ENCODE measurements at places on chromosomes 5 and 9.

- no peak for DNase-seq
Observed at GRCh38 chr9:107836300-107836699, 346.7 kb upstream of the KLF4 start.

- DNase-seq, result no peak
Observed at GRCh38 chr9:79708541-79708940, 136.8 kb downstream of the TLE4 start.

- DNase-seq, result no peak
Observed at GRCh38 chr9:16611001-16611400, 259.5 kb downstream of the BNC2 start.

DNA sequence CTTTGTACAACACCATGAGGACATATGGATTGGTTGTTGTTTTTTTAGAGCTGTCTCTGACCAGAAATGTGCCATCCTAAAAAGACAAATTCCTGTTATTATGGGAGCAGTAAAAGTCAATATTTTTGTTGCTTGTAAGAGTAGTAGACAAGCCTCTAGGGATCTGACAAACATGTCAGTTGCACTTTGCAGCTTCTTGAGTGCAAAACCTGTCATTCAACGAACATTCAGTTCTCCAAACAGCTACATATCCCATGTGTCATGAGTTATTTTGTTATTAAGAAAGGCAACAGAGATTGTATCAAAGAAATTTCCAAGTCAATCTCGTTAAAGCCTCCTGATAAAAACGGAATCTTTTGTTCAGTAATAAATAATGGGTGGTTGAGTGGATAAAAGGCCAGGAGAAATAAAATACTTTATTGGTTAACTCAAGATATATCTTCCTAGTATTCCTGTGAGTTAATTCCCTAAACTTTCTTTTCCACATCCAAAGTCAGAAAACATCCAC lies 18.1 kb downstream of the C5orf58 start:
- DNase-seq, result no peak

- no peak for DNase-seq
Observed at GRCh38 chr5:53191548-53192165, 82.1 kb upstream of the MOCS2 start.

DNA sequence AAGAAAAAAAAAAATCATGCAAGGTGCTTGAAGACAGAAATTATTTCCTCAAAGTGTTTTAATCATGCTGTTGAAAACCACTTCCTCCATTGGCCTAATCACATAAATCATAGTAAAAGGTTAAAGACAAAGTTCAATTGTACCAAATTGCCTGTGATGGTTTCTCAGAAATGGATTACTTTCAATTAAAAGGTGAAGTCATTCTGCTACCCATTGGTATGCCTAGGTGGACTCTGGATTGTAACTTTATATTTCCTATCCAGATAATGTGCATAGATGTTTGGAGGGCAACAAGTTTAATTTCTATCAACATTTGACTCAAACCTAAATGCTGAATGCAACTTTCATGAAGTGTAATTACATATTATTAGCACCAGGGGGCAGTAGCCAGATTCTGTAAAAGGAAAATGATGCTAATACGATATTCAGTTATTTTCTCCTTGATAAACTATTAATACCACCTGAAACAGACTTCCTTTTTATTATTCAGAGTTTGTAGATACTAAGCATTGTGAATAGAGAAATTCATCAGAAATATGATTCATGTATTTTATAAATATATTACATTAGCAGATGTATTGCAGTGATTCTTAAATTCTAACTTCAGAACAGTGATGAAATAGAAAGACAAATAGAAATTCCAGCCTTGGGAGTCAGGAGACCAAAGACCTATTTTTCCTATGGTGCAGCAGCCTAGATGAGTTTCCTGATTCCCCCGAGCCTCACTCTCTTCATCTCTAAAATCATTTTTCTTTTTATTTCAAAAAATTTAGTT lies 148.2 kb downstream of the CAAP1 start:
- no peak for DNase-seq

DNA sequence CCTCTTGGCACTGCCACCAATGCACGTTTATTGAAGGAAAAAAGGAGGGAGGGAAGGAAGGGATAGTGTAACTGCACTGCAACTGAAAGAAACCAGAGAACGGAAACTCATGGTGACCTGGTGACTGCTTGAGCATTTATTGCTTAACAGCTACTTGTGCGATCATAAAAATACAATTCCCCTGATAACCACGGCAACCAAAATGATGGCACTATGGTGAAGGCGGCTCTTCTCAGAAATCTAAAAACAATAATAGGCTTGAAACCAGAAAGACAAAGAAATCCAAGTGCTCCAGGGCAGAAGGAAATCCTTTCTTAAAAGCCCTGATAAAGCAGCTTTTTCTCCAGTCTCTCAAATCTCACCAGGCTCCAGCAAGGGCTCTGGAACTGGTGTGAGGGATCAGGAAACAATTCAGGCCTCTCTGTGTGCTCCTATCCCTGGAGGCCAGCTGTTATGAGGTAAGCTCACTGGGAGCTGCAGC lies 1.9 kb downstream of the FBXO10 start:
- DNase-seq, result no peak

GRCh38 chr9:134264169-134264568 lies 62.1 kb upstream of the RXRA start:
- DNase-seq, result no peak

GRCh38 chr5:136907371-136907770 lies 542.0 kb upstream of the TRPC7 start:
- no peak for DNase-seq

DNA sequence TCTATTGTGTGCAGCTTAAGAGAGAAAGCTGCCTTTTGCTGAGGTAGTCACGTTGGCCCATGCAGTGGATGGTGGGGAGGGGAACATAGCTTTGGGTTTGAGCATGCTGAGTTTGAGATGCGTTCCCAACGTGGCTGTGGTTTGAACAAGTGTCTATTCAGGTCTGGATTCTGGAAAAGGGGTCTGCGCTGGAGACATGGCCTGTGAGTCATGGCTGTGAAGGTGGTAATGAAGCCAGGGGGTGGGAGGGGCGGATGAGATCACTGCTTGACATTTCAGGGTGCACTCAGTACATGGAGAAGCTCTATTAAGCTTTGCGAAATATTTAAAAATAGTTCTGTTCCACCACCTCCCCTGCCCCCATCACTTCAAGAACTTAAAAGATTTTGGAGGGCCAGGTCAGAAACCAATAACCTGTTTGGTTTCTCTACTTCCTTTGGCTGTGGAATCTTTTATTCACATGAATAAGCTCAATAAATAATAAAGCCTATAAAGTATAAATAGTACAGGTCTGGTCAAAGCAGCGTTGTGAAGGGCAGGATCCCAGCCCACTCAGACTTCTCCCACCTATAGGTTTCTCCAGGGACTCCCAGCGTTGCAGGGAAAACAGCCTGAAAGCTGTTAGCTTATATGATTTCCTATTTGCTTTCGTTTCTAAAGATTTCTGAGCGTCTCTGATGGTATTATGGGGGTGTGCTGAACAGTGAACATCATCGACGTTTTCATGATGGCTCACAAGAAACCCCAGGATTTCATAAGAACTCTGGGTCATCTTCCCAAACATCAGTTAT lies 189.9 kb downstream of the NSG2 start:
- DNase-seq, result no peak

GRCh38 chr5:167305591-167306213 lies 985.7 kb upstream of the WWC1 start:
- DNase-seq, result no peak

GRCh38 chr9:11618241-11618805 lies 1005.5 kb upstream of the PTPRD start:
- DNase-seq, result no peak

- DNase-seq, result no peak
Observed at GRCh38 chr9:16314476-16314875, 556.0 kb downstream of the BNC2 start.

GRCh38 chr5:159478950-159479349 lies 148.7 kb upstream of the IL12B start:
- DNase-seq, result no peak

- DNase-seq, result no peak
Observed at GRCh38 chr5:164224772-164225171, 719.4 kb downstream of the MAT2B start.

DNA sequence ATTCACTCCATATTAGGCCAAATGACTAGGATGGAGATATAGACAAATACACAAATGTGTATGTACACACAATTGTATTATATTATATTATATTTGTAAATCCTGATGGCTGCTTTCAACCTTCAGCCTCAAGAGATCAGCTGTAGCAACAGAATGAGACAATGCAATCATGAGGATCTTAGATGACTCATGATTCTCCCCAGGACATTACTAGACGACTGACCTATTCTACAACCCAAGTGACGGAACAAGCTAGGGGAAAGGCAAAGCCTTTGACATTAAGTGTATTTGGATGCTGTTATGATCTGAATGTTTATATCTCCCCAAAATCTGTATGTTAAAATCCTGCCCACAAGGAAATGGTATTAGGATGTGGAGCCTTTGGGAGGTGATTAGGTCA lies 66.5 kb downstream of the COX7C start:
- DNase-seq, result no peak

DNA sequence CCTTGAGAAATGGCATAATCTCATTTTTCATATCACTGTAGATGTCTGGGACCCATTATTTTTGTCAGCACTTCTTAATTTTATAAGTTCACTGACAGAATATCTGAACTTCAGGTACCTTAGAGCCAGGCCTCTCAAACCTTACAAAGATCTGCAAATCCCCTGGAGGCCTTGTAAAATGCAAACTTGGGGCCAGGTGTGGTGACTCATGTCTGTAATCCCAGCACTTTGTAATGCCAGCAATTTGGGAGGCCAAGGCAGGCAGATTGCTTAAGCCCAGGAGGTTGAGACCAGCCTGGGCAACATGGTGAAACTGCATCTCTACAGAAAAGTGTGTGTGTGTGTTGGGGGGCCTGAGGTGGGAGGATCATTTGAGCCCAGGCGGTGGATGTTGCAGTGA lies 30.8 kb downstream of the RASGRF2 start:
- DNase-seq, result no peak

- DNase-seq, result no peak
Observed at GRCh38 chr5:36662291-36662851, 56.0 kb downstream of the SLC1A3 start.

- no peak for DNase-seq
Observed at GRCh38 chr5:59275510-59276324, 617.8 kb downstream of the PDE4D start.

GRCh38 chr5:31193591-31194467 lies at the start of gene CDH6:
Gene CDH6, plus strand, starts transcription at chr5:31193686. Its CDS starts 73,788 bp downstream, at chr5:31267474.
- DNase-seq, result no peak

DNA sequence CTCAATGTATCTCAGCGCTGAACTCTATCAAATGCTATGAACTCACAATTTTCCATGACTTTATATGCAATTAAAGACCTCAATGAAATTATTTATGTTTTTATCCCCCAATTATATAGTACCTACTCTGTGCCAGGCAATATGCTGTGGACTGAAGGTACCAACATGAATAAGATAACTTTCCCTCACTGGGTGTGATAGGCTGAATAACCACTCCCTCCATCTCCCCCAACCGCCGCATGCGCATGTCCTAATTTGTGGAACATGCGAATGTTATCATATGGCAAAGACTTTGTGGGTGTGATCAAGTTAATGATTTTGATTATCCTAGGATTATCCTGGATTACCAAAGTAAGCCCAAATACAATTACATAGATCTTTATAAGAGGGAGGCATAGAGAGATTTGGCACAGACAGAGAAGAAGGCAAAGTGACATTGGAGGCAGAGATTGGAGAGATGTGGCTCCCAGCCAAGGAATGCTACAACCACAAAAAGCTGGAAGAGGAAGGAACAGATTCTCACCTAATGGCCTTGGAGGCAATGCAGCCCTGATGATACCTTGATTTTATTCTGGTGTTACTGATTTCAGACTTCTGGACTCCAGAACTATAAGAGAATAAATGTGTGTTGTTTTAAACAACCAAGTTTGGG lies 149.1 kb upstream of the VCAN start:
- DNase-seq, result no peak

DNA sequence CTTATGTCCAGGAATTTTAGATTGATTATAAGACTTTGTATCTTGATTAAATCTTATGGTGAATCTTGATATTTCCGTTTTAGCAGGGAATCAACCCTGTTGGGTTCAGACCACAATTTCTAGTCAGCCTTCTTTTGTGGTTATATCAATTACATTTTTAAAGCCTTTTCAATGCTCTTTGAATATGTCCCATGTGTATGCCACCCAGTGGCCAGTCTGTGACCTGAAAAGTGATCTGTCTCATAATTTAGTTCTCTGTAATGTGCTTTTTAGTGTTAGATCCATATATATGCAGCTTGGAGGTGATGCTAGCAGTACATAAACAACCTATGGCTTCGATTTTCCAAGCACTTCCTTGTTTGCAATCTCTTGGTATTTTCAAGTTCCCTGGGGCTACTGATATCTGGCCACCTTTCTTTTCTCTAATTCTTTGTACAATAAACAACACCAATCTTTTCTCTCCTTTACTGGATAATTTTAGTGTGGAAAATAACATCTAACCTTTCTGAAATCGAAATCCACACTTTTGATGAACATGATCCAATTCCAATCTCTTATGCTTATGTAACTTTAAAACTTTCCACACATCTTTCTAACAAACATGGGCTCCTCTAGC lies 28.8 kb downstream of the PDE8B start:
- no peak for DNase-seq

DNA sequence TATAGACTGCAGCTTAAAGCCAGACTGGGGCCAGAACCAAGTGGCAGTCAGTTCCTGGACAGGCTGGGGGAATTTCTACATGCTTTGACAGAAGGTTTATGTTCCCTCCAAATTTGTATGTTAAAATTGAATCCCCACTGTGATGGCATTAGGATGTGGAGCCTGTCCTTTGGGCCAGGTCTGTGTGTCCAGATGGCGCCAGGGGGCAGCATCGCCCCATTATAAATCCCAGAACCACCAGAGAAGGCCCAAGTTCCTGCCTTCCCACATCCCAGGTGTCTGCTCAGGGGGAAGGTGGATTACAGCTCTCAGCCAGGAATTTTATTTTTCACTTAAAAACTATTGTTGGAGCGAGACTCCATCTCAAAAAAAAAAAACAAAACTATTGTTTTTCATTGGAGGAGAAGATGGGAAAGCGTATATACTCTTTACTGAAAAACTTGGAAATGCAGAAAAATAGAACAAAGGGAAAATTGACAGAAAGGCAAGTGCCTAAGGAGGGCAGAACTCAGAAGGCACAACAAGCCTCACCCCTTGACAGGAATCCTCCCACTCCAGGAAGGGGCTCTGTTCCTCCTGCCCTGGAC lies 5.0 kb downstream of the IL3 start:
- DNase-seq, result no peak
